ENCODE measurements at places on chromosomes 1 and 21. TPM values are rescaled to one million over a fixed set of nuclear protein-coding genes. Genes with fewer than 3 reads are reported as not detected.

Gene ERRFI1
- 220 TPM for total RNA-seq

Gene OR14C36
- total RNA-seq: not detected

Gene GPR3
- 1.5 TPM for total RNA-seq

Gene SOD1
- 361 TPM for total RNA-seq

Gene HAO2
- total RNA-seq: not detected

Gene RCOR3
- 31.2 TPM for total RNA-seq

Gene SLC1A7
- total RNA-seq: not detected

Gene ROR1
- total RNA-seq: 8.4 TPM

Gene RPTN
- total RNA-seq: not detected

Gene A3GALT2
- total RNA-seq: not detected

Gene S100A10
- total RNA-seq: 2,395 TPM

Gene GJA8
- total RNA-seq: not detected

Gene IGSF3
- total RNA-seq: 19.3 TPM

Gene OR6N1
- not detected for total RNA-seq

Measured in A549 treated with Mapracorat at 1 μM for 4 hours (cell line).